Stimulated activated CD4-positive, alpha-beta T cell treated with anti-CD3 and anti-CD28 coated beads, Interleukin-1b, Interleukin-23, amount 100 ng/mL, for 1 hour (primary cell): ENCODE measurements at places on chromosomes 5 and 9.
A peak's percentile ranks its signal among the peaks of the same experiment; 100 is the strongest.

GRCh38 chr9:98255061-98255577, 330 bp downstream of the TBC1D2 start:
- DNase-seq: peak; percentile 12

- DNase-seq: no peak
Observed at GRCh38 chr9:129080298-129080600, 662 bp upstream of the DOLPP1 start.

DNA sequence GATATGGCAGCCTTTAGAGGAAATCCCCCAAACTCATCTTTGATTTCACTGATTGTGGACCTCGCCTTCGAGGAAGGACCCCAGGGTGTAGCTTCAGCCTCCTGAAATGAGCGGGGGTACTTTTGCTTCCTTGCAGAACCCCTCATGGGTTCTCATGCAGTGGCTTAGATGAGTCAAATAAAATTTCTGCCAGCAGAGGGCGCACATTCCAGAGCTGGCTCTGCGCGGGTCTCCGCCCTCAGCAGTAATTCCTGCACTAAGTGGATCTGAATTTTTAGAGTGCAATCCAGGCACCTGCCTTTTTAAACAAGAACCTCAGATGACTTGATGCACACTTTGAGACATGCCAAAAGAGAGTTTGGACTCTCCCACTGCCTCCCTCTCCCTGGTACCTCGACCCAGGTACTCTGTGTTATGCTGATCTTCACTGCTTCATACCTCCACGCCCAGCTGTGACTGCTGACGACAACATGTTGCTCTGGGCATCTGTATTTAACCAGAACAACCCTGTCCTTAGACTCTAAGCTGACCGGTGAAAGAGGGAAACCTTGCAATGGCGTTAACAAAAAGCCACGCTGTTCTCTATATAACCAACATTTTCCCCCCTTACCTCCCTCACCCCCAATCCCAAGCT, 7.3 kb downstream of the EGFLAM start:
- peak; percentile 14 for DNase-seq

DNA sequence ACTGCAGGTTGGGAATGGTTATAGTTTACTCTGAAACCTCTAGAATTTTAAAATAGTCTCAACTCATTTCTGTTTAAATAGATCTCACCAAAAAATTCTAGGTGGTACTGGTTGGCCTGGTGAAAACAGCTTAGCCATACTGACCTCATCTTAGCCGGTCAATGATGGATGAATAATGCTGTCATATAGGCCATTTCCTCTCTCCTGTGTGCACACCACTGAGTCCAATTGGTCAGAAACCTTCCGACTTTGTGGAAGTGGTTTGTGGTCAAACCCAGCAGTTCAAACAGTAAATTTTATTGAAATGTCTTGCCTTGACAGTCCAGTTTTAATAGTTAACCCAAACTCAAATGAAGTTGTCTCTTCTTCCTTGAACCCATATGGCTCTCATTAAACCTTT, 98.6 kb downstream of the GIN1 start:
- no peak for DNase-seq

GRCh38 chr9:33109097-33109496, 32.6 kb upstream of the SMU1 start:
- no peak for DNase-seq
